ENCODE measurements at places on chromosomes 7 and 10.

DNA sequence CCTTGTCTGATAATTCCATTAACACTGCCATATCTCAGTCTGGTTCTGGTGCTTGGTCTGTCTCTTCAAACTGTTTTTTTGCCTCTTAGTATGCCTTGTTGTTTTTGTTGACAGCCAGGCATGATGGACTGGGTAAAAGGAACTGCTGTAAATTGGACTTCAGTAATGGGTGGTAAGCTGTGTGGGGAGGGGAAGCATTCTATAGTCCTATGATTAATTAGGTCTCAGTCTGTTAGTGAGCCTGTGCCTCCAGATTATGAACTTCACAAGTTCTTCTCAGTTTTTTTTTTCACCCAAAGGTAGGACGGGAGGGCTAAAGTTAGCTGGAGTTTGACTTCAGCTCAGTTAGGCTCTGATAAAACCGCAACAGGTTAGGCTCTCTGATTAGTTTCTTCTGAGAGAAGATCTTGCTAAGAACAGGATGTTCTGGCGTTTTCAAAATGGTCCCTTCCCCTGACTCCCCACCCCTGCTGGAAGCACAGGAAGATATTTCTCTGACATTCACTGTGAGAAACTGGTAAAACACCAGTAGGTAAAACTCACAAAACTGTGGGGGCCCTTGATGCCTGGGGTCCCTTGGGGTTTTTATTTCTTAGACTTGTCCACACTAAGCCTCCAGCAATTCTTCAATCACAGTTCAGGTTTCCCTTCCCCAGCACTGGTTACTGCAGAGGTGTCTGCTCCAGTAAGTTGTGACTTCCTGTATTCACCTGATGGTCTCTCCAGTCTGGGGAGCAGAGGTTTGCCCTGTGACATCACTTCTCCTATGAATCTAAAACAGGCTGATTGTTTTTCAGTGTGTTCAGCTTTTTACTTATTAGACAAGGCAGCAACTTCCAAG lies 43.3 kb upstream of the CCDC71L start:
- no peak for DNase-seq

- DNase-seq = peak; percentile 96
These were observed 31.0 kb downstream of the TACR2 start for GRCh38 chr10:69385454-69386350.

- DNase-seq = no peak
These were observed 53.7 kb upstream of the KDM7A start for GRCh38 chr7:140230516-140230860.

- DNase-seq = no peak
These were observed 255.6 kb downstream of the OTUD1 start for GRCh38 chr10:23694446-23694920.

DNA sequence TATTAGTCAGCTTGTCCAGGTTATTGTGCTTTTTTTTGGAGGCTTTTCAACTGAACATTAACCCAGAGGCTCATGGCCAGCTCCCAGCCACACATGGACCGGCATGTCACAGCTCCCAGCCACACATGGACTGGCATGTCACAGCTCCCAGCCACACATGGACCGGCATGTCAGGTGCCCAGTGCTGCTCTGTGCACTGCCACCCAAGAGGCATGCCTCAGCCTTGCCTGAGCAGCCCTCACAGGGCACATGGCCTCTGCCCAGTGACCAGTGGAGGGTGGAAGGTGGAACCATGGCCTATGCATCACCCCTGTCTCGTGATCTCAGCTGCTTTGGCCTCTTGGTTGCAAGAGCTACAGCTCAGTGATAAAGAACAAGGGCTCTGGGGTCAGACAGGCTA lies 119.8 kb downstream of the OAT start:
- DNase-seq = no peak

- no peak for DNase-seq
These were observed 582 bp downstream of the STEAP2 start for GRCh38 chr7:90212149-90212495.

- no peak for DNase-seq
These were observed 9.2 kb downstream of the AQP1 start for GRCh38 chr7:30920584-30921539.

DNA sequence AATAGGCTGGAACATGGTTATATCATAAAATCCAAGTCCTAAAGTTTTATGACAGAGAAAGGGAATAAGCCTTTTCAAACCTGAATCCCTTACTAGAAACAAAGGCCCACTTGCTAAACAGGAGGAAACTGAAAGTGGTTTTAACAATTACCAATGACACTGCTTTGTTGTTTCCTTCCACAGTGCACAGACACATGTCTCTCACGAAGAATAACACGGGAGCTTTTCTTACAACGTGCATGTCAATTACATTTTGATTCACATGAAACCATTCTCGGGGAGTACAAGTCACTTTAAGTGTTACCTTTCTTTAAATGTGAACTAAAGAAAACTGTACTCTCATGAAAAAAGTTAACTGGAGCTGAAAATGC lies 1.4 kb downstream of the MRPS33 start:
- no peak for DNase-seq

- no peak for DNase-seq
These were observed 309.6 kb upstream of the PRKCQ start for GRCh38 chr10:6889718-6890117.

DNA sequence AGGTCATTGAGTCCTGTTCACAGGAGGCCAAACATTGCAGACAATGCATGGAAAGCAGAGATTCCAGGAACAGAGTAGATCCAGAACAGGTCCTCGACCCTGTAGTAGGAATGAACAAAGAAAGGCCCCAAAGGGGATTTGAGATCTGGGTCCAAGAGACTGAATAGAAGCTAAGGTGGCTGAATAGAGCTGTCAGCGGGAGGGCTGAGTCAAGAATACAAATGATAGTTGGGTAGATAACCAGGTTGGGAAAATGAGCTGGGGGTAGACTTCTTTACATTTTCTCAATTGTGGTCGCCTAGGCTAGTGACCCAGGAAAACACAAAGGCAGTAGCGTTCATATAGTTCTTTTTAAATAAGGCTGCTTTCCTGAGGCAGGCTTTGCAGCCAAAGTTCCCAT lies 103.4 kb upstream of the ELMO1 start:
- DNase-seq = no peak

Data from bronchial epithelial cell (primary cell).